ENCODE measurements at places on chromosomes 7 and 10. TPM values are rescaled to one million over a fixed set of nuclear protein-coding genes. Genes with fewer than 3 reads are reported as not detected.
A peak's percentile ranks its signal among the peaks of the same experiment; 100 is the strongest.

The OR2A7 gene
- total RNA-seq, result 16.8 TPM

The MEIG1 gene
- total RNA-seq, result not detected

The PTF1A gene
- not detected for total RNA-seq

The PCLO gene
- 40.4 TPM for total RNA-seq

The SPDYE6 gene
- total RNA-seq, result not detected

The TAS2R3 gene
- total RNA-seq, result 4.5 TPM

The STOX1 gene
- total RNA-seq, result 8.5 TPM

The UNC5B gene
- total RNA-seq, result 5.1 TPM

The NPFFR1 gene
- total RNA-seq, result 0.05 TPM

The PALD1 gene
- total RNA-seq, result 28.2 TPM

The EEF1AKMT2 gene
- total RNA-seq, result 23.8 TPM

The ENTPD1 gene
- 19.3 TPM for total RNA-seq

The TMEM176B gene
- 23.3 TPM for total RNA-seq

The ITPRID1 gene
- total RNA-seq, result not detected

DNA sequence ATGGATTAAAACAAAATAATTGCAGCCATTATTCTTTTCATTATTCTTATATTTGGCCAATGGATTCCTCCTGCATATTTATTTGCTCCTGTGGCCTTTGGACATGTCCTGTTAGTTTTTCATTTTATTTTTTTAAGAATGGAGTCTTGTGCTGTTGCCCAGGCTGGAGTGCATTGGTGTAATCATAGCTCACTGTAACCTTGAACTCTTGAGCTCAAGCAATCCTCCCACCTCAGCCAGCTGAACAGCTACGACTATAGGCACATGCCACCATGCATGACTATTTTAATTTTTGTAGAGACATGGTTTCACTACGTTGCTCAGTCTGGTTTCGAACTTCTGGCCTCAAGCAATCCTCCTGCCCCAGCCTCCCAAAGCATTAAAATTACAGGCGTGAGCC is 42.7 kb upstream of the SRI start:
- no peak for DNase-seq

DNA sequence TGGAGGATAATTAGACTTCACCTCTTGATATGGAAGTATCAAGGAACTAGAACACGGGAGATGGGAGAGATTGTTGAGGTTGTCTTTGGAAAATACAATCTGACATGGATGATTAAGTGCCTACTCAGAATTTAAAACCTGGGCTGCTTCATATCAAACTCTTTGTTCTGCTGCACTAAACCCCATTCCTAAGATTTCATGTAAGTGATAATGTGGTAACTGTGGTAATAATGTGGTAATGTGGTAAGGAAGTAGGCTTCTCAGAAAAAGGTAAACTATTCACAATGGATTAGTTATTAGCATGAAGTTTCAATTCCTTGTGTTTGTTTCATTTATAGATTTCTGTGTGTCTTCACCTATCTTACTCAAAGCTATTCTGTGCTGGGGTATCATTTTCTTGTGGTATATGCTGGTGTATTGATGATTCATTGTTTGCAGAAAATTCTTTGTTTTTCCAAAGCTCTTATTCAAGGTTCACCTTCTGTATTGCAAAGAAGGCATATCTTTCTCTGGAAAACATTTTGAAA is 129.9 kb upstream of the TAC1 start:
- DNase-seq, result no peak

DNA sequence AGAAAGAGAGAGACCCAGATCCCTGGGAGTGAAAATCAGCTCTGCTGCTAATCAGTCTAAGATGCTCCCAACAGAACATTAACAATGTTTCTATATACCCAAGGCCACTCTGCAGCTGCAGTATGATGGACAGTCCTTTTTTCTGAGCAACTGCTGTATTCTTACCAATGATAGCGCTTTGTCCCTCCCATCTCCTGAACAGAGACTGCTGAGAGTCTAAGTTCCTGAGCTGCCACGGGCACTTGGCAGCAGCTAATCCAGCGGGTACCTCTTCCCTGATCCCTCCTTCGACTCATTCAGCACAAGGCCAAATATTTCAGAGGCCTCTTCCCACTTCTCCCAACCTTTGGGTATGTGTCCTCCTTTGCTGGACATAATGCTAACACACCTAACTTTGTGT is 7.7 kb downstream of the CPVL start:
- no peak for DNase-seq

DNA sequence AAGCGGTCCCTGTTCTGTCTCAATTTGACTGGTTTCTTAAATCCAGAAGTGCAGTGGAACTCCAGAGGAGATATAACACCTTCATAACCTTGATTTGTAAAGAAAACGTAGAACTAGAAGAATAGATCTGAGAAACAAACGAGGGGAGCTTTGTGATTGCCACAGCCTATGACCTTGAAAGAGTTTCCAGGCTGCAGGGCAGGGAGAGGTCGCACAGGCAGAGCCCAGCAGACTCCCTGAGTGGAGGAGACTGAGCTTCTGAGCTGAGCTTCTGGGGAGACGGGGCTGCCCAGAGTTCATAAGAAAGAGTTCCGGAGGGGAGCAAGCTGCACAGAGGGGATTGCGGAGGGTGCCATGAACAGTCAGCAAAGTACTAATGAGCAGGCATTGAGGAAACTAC is 57.8 kb downstream of the FAM185A start:
- DNase-seq, result no peak

- DNase-seq, result no peak
These were observed 48.1 kb upstream of the MSMB start for GRCh38 chr10:46094197-46094500.

- no peak for DNase-seq
These were observed 97.0 kb downstream of the SUGCT start for GRCh38 chr7:40231796-40232195.

DNA sequence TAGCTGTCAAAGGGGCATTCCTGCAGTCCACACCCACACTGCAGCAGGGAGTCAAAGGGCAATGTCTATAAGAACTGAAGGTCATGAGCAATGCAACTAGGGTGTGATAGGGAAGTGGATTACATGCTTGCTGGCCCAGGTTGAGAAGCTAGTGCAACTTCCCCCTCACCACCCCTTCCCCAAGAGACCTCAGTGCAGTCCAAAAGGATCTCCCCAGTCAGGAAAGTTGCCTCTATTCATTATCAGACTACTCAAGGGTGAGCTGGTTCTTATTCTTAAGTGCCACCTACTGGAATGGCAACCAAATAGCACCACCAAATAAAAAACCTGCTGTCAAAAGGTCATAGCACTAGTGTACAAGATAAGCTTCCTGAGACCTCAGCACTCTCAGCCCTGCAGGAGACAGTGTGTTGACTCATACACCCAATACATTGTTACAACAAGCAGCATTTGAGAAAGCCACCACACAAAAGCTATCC is 28.2 kb downstream of the MTERF1 start:
- DNase-seq, result no peak

DNA sequence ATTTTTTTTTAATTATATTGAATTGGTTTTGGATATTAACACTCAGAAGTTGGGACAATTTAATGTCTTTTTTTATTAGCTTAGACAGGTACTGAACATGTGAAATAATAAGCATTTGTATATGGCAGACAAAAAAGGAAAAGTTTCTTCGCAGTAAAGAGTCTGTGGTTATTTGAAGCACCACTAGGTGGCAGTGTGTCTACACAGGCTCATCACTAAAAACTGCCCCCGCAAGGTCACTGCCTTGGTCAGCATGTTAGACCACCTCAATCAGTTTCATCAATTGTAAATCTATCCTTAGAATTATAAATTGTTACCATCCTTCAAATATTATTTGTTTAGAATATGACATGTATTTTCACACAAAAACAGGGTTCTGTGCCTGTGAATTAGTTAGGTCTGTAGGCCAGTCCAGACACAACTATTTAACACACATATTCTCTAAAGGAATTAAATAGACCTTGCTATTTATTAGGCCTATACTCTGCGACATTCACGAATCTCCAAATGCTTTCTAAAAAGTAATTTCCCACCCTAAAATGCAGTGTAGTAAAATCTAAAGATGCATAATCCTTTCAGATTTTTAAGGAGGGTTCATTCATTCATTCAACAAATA is 17.0 kb downstream of the PNLIPRP3 start:
- DNase-seq, result no peak

- no peak for DNase-seq
These were observed 21.6 kb upstream of the KLF6 start for GRCh38 chr10:3806603-3807002.

GRCh38 chr10:91422915-91423314 is 12.8 kb downstream of the HECTD2 start:
- DNase-seq, result no peak

- DNase-seq, result peak; percentile 33
These were observed 30.6 kb downstream of the PALD1 start for GRCh38 chr10:70508912-70509756.

- no peak for DNase-seq
These were observed 23.5 kb downstream of the ZNF25 start for GRCh38 chr10:37952926-37953325.

GRCh38 chr7:157248659-157249058 is 88.1 kb upstream of the DNAJB6 start:
- DNase-seq, result no peak

- DNase-seq, result peak; percentile 44
These were observed 4.7 kb upstream of the PLXDC2 start for GRCh38 chr10:19811540-19811939.

DNA sequence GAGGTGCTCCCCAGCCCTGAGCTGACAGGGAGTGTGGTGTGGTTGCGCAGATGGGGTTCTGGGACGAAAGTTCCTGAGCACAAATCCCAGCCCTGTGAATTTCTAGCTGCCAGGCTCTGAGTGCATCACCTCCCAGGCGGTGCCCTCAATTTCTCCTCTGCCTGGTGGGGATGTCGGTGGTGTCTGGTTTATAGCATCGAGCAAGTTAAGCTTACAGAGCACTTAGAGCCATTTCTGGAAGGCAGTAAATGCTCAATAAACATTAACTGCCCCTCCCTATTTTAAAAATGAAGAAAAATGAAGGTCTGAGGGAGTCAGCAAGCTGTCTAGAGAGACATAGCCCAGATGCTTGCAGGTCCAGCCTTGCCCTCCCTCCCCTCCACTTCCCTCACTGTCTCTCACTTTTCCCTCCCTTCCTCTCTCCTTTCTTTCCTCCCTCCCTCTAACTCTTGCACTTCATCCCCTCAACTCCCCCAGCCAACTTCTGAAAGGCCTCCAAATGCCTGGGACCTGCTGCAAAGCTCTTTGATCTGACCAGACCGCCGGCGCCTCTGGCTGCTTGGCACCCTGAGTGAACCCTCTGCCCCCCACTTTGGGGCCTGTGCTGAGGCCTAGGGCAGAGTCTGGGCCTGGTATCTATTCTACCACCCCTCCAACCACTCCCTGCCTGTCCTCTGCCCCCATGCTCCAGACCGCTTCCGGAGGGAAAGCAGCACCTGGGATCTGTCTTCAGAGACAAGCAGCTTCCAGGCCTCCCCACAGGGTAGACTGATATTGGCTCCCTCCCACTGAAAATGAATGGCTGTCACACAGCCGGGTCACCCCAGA is 438.3 kb downstream of the RPS24 start:
- DNase-seq, result no peak

DNA sequence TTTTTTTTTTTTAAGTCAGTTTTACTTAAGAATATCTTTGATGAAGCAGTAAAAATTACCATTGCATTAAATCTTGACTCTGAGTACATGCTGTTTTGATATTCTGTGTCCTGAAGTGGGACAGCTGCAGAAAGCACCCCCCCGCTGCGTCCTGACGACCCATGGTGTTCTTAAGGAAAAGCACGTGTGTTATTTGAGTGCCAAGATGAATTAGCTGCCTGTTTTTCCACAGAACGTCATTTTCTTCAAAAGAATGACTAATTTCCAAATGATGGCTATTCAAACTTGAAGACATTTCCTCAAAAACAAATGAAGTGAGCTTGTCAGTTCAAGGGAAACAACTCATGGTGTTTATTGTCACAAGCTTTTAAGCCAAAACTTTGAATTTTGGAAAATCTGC is 45.9 kb downstream of the CREM start:
- peak; percentile 79 for DNase-seq

- DNase-seq, result peak; percentile 51
These were observed at the start of gene TNRC18 for GRCh38 chr7:5423306-5423975. Gene TNRC18, minus strand, starts transcription at chr7:5423834. Its CDS starts 2,588 bp downstream, at chr7:5421246.

GRCh38 chr7:156764766-156765165 is 124.2 kb downstream of the RNF32 start:
- DNase-seq, result no peak

- DNase-seq, result no peak
These were observed 872 bp upstream of the HMX2 start for GRCh38 chr10:123146894-123147634.

GRCh38 chr7:716222-716621 is 10.3 kb upstream of the DNAAF5 start:
- DNase-seq, result no peak

- DNase-seq, result no peak
These were observed 29.3 kb downstream of the RBM48 start for GRCh38 chr7:92557808-92558362.

- DNase-seq, result no peak
These were observed 90.9 kb upstream of the PPIF start for GRCh38 chr10:79256264-79256806.

DNA sequence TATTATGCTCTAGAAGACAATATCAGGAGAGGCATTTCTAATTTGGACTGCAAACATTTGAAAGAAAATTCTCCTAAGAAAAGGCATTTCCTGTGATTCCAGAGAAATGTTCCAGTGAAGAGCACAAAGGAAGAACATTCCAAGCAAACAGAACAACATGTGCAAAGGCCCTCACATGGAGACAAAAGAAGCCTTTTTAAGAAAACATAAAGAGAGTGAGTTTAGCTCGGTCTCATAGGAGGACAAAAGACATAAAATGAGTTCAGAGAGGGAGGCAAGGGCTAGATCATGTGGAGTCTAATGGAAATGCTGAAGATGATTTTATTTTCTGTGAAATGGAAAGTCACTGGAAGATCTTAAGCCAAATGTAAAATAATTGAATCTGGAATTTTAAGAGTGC is 269.8 kb upstream of the HGF start:
- DNase-seq, result no peak

- peak; percentile 31 for DNase-seq
These were observed 52.5 kb downstream of the PANK1 start for GRCh38 chr10:89592539-89592938.

DNA sequence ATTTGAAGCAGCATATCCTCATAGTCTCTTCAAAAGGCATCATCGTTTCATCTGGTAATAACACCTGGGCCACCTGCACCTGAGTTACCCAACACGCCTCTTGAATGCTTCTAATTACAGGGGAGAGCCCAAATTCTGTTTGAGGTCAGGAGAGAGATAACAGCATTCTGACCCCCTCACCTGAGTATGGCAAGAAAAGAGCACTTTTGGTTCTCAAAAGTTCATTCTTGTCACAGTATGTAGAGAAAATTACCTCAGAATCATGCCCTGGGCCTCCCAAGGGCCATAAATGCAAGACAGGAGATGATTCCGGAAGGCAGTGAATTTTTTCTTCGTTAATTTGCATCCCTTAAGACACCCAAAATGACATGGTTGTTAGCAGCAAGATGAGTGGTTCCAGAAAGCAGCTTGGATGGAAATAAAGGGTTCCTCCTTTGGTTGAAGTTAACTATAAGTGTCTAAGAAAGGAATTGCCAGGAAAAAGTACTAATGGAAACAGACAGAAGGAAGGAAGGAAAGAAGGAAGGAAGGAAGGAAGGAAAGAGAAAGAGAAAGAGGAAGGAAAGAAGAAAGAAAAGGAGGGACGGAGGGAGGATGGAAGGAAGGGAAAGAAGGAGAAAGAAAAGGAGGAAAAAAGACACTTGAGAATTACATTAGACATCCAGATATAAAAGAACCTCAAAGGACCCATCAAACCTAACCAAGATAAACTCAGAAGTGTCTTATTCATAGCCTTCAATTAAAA is 228.4 kb upstream of the RHOBTB1 start:
- DNase-seq, result no peak

Measured in thyroid gland (tissue), 4 donors.